ENCODE measurements at places on chromosomes 3 and 15. TPM values are rescaled to one million over a fixed set of nuclear protein-coding genes. Genes with fewer than 3 reads are reported as not detected.

The CLDN18 gene
- not detected for polyA plus RNA-seq

The FMN1 gene
- polyA plus RNA-seq: 0.40 TPM

The CCDC13 gene
- 0.06 TPM for polyA plus RNA-seq

The NANOGP8 gene
- not detected for polyA plus RNA-seq

The TMEM45A gene
- polyA plus RNA-seq: 61.1 TPM

The HYKK gene
- polyA plus RNA-seq: 3.9 TPM

The ALDH1A2 gene
- 1.9 TPM for polyA plus RNA-seq

The SHC4 gene
- polyA plus RNA-seq: 0.87 TPM

The GADL1 gene
- polyA plus RNA-seq: not detected

The AADACL2 gene
- not detected for polyA plus RNA-seq

The FOXB1 gene
- not detected for polyA plus RNA-seq

The ABI3BP gene
- 0.59 TPM for polyA plus RNA-seq

The ANKRD63 gene
- not detected for polyA plus RNA-seq

The LOXL1 gene
- 14.8 TPM for polyA plus RNA-seq

The GALNT15 gene
- not detected for polyA plus RNA-seq

The CCNB2 gene
- polyA plus RNA-seq: 36.9 TPM

The SLCO2A1 gene
- polyA plus RNA-seq: 0.93 TPM

The MAGI1 gene
- polyA plus RNA-seq: 8.0 TPM

The NAALADL2 gene
- polyA plus RNA-seq: 0.87 TPM

The OSBPL10 gene
- polyA plus RNA-seq: 50.1 TPM

The TRIM42 gene
- polyA plus RNA-seq: not detected

The CD96 gene
- 0.13 TPM for polyA plus RNA-seq

The ASB14 gene
- polyA plus RNA-seq: not detected
